CD4-positive, alpha-beta memory T cell (primary cell): ENCODE measurements at places on chromosomes 3 and 15.

- no peak for DNase-seq
Measured at GRCh38 chr15:40660686-40661085, 34.3 kb upstream of the RAD51 start.

DNA sequence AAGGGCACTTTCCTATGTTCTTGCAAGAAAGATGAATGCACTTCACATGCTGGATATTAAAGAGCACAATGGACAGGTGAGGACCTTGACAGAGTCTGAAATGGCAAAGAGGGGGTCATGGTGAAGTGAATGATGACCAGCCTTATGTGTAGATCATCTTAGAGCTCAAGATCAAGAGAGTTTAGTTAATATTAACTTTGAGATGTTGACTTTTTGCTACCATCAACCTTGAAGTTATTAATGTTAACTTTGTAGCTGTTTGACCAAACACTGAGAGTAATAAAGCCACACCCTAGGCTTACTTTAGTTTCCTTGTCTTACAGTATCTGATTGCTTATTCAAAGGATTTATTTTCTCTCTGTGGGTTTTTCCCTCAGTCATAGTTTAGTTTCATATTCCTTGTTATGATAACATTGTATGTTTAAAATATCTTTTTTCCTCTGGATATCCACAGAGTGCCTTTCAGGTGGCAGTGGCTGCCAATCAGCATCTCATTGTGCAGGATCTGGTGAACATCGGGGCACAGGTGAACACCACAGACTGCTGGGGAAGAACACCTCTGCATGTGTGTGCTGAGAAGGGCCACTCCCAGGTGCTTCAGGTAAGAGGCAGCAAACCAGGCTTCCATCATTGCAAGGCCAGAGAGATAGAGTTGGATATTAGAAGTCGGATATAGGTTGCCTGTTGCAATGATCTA, 5.4 kb downstream of the NFKBIZ start:
- DNase-seq, result no peak

DNA sequence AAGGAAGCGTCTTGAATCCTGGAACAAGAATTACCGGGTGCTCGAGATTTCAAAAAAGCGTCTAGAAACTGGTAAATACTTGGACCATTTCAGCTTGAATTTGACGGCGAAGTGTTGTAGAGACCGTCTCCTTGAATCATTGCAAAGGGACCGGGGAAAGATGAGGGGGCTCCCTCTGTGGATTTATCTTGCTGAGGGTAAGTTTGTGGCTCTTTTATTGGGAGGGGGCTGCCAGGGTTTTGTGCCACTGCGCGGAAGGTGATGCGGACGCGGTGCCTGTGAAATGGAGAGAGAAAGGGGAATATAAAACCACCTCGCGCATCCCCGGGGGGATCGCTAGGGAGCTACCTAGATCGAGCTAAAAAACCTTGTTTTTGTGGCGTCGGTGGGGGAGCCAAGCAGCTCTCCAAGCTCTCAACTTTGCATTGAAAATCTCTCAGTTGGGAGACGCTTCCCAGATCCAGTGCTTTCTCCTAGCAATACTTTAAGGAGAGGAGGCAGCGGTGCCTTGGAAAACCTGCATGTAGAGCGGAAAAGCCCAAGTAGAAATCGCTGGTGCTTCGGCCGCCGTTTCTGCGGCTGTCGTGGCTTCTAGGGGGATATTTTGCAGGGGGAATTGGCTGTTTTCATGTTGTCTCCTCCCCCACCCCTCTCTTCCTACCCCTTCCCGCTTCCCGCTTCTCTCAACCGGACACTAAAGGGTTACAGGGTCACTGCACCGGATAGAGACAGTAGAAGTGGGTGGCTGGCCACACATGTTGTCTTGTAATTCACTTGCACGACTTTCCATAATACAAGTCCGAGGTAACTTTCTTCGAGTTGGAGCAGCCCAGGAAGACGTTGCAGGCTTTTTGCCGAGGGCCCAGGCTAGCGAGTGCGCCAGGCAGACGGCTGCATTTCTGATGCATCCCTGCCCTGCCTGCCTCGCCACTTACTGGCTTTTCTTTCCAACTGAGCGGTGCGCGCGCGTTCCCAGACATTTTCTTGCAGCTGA, 187.6 kb downstream of the NLGN1 start:
- DNase-seq, result no peak

- no peak for DNase-seq
Measured at GRCh38 chr3:105527949-105528348, 161.2 kb downstream of the ALCAM start.

GRCh38 chr3:189860296-189860695, 229.1 kb downstream of the TP63 start:
- DNase-seq, result no peak

- no peak for DNase-seq
Measured at GRCh38 chr15:74730619-74731316, 5.4 kb upstream of the CYP1A1 start.

DNA sequence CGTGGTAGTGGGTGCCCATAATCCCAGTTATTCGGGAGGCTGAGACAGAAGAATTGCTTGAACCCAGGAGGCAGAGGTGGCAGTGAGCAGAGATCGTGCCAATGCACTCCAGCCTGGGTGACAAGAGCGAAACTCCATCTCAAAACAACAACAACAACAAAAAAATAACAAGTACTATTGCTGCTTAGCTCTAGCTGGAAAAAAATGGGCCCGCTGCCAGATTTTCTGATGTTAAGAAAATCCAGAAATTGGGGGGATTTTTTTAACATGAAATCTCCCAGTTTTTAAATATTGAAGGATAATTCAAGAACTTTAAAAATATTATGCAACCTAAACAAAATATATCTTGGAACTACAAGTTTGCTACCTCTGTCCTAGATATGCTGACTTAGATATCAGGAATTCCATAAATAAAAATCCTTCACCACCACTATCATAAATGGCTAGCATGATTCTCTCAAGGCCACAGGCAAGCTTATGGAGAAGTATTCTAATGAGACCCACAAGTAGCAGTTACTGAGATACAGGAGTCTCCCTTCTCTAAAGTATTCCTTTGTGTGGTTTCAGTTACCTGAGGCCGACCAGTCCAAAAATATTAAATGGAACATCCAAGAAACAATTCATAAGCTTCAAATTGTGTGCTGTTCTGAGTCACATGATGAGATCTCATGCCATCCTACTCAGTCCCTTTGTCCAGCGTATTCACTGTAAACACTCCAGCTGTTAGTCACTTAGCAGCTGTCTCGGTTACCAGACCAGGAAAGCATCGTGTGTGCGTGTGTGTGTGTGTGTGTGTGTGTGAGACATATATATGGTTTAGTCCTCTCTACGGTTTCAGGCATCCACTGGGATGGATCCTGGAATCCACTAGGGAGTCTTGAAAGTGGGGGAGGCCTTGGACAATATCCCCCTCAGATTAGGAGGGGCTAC, 277.2 kb downstream of the TBL1XR1 start:
- no peak for DNase-seq

GRCh38 chr3:59996056-59996455, 946.2 kb upstream of the CFAP20DC start:
- DNase-seq, result no peak

- no peak for DNase-seq
Measured at GRCh38 chr3:195069501-195070251, 201.3 kb downstream of the XXYLT1 start.

DNA sequence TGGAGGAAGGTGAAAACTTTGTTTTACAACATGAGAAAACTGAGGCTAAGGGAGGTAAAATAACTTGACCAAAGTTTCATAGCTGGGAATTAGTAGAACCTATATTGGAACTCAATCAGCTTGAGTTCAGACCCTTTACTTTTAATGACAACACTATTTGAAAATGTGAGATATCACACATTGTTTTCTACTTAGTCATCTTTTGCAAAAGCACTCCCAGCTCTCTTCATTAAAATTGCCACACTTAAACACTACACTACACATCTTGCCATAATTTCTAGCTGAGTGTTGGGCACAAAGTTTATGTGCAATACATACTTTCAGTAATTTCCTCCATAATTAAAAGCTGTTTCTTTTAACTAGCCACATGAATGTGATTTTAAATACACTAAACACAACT, 230.4 kb upstream of the DCBLD2 start:
- no peak for DNase-seq

DNA sequence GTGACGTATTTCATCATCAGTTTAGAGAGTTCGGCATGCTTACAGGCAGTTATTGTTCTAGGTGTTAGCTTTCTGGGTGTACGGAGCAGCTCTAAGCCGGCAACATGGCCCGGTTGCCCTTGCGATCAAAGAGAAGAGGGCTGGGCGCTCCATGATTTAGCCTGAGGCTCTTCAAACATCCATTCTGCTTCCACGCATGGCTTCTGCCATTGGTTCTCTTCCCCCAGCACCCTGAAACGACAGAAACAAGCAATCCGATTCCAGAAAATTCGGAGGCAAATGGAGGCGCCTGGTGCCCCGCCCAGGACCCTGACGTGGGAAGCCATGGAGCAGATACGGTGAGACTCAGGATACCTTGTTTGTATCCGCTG, 574 bp downstream of the NGRN start:
- no peak for DNase-seq

GRCh38 chr15:95025924-95026728, 794.8 kb downstream of the MCTP2 start:
- DNase-seq, result no peak
